ENCODE measurements at places on chromosomes 6 and 20.

GRCh38 chr6:150606168-150606591 is 6.5 kb downstream of the PLEKHG1 start:
- no peak for DNase-seq

DNA sequence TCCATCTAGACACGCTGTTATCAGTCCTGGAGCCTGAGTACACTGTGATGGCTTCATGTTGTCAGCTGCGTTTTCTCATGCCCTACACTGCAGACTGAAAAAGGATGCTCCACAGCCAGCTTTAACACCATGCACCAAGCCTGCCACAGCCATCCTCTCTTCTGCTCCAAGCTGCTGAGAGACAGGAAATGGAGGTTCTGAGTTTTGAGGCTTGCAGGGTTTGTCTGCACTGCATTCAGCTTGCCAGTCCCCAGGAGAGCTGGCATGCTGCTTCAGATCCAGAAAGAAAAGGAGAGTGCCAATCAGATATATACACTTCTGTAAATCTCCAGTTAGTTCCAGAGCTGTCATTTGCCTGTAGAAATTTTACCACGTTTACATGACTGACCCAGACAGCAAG is 550.7 kb upstream of the FLRT3 start:
- no peak for DNase-seq

DNA sequence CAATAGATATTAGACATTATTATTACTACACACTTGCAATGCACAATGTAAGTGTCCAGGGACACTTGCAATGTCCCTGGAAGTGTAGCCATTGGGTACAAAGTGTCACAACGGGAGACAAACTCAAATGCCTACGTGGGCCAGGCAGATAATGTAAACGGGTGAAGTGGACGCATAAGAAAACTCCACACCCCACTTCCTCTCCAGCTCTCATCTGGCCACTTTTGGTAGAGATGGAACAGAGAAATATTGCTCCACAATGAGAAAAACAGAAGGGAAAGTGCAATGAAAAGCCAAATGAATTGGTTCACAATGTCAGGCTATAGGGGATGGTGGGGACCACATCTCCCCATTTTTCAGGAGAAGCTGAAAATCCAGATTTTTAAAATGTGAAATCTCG is 9.4 kb downstream of the SULF2 start:
- no peak for DNase-seq

DNA sequence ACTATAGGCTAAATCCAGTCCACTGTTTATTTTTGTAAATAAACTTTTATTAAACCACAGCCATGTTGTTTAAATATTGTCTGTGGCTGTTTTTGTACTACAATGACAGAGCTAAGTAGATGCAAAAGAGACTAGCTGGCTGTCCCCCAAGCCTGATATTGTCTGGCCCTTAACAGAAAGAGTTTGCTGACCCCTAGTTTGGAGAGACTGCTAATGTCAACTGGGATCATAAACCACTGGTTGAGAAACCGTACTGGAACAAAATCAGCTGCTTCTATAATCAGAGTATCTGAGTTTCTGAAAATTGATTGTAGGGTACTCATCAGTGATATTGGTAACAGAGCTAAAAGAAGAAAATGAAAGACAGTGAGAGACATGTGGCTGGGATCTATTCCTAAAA is 102.6 kb upstream of the FAM184A start:
- no peak for DNase-seq

- DNase-seq = no peak
Measured at GRCh38 chr6:157559201-157559756, 178.3 kb downstream of the ZDHHC14 start.

GRCh38 chr20:52342913-52343312 is 151.3 kb upstream of the ZFP64 start:
- DNase-seq = no peak

DNA sequence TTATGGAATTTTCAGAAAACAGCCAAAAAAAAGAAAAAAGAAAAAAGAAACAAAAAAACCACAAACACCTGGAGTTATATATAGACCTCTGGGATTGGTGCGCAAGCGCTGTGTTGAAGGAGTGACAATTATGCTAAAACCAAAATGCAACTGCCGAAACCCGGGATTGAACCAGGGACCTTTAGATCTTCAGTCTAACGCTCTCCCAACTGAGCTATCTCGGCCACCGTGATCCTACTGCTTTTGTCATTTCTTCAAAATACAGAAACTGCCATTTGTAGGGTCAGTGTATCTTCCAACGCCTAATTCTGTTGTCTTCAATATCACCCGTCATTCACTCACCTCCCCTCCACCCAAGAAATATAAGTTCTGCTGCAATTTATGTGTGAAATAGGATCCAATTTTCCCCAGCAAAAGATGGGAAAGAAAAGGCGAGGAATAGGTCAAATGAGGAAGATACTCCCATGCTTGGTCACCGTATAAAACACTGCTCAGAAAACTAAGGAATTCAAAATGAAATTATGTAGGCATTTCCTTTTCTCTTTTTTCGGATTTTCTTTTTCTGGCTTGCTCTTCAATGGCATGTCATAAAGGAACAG is 116.0 kb downstream of the TRIM27 start:
- no peak for DNase-seq

GRCh38 chr6:161266513-161267230 is 7.2 kb downstream of the AGPAT4 start:
- DNase-seq = no peak

GRCh38 chr6:4316867-4317400 is 181.6 kb upstream of the ECI2 start:
- no peak for DNase-seq

GRCh38 chr6:119444642-119445557 is 95.3 kb upstream of the MAN1A1 start:
- no peak for DNase-seq

DNA sequence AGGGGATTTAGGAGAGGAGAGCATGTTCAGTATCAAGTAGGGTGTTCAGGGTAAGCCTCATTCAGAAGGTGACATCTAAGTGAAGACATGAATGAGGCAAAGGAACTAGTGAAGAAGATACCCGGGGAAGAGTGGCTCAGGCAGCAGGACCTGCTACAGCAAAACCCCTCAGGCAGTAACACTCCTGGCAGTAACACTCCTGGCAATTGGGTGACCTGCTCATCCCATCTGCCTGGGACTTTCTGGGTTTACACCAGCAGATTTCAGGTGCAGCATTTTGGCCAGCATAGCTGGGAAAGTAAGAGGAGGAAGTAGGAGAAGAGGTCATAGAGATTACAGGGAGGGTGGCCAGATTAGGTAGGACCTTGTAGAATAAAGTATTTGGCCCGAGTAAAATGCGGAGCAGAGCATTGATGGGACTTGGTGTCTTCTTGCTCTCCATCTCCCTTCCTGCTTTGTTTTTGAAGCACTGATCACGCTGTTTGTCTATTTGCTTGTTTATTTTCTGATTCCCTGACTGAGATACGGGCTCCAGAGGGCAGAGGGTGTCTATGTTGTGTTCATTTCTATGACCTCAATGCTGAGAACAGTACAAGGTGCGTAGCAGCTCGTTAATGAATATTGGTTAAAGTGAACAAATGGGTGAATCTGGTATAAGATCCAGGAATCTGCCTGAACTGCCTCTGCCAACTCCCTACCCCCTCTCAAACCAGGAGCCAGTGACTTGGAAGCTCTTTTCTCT is 88.3 kb downstream of the IYD start:
- DNase-seq = no peak

DNA sequence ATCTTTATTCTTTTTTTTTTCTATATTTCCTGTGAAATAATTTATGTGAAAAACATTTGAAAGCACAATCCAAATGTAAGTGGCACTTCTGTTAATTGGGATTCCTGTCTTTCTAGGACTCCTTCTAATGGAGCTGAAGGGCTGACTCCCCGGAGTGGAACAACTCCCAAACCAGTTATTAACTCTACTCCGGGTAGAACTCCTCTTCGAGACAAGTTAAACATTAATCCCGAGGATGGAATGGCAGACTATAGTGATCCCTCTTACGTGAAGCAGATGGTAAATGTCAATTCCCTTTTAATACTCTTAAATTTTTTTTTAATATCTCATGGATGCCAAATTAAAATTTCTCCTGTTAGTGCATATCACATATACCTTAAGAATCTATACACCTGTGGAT is 35.0 kb downstream of the CDC5L start:
- DNase-seq = no peak

DNA sequence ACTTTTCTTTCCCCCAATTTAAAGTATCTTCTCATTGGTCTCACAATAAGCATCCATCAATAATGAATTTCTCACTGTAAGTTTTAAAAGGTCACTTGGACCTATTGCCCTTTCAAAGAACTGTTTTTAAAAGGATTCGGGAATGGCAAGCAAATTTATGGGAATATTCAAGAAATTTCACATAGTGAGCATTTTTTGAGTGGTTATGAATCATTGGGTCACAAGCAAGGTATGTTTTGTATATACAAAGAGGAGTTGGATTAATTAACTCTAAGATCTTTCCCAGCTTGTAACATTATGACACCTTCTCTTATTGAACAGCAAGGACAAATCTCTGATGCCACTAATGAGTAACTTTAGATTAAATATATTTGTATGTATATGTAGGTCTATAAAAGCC is 165.0 kb downstream of the MOXD1 start:
- DNase-seq = no peak

- no peak for DNase-seq
Measured at GRCh38 chr6:53311586-53311935, 37.2 kb downstream of the ELOVL5 start.
